ENCODE measurements at places on chromosomes 4 and X.

DNA sequence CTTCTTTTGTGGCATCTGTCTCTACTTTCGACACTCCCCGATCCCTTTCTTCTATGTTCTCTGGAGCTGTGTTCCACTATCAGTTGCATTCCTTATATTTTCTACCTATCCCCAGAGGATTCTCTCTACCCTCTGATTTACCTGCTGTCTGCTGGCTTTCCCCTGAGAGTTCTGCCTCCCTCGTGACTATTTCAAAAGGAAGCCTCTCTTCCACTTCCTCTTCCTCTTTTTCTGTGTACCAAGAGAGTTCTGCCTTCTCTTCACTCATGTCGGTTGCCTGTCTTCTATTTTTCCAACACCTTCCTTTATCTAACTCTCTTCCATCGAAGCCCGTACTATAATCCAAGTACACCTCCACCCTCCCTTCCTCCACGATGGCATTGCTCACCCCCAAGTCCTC is 631.7 kb downstream of the SMARCA1 start:
- no peak for DNase-seq

GRCh38 chr4:176277162-176277904 is 8.3 kb upstream of the ASB5 start:
- peak; percentile 2 for DNase-seq

DNA sequence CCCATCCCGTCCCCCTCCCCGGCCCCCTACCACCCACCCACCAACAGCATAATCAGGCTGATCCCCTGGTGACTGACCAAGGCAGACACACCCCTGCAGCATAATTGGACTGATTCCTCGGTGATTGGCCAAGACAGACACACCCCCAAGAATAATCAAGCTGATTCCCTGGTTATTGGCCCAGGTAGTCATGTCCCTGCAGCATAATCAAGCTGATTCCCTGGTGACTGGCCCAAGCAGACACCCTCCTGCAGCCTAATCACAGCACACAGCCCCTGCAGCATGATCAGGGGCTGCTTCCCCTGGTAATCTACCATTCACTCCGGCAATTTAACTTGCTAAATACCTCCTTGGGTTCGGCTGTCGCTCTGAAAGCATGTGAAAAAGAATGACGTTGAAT is 47.5 kb upstream of the STS start:
- no peak for DNase-seq

GRCh38 chrX:152575331-152575730 is 62.4 kb upstream of the GABRQ start:
- DNase-seq = no peak

DNA sequence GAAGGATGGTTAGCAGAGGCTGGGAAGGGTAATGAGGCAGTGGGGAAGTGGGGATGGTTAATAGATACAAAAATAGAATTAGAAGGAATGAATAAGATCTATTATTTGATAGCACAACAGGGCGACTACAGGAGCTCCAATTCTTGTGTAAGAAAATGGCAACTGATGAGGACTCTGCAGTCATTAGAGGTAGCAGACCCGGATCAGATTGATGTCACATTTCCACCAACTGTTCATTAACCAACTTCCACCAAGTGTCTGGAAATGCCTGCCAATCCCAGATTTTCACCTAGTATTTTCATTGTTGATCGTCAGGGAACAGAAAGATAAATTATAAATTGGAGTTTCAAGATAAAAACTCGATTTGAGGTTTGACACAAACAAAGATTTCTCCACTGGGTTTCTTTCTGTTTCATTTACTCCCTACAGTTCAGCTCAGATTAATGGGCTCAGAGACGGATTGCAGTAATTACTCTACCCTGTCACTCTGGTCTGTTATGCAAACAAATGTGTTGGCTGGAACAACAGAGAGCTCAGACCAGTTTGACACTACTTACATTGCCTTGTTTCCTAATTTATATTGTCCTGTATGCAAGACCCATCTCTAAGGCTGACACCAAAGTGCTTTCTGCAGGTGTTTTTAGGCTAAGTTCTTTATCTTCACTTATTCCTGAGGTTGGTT is 909.2 kb upstream of the PRKX start:
- no peak for DNase-seq

GRCh38 chr4:20444599-20445337 is 193.1 kb downstream of the SLIT2 start:
- DNase-seq = no peak

- DNase-seq = no peak
These were observed 175.0 kb upstream of the UGT8 start for GRCh38 chr4:114423582-114423981.

GRCh38 chr4:174241162-174241561 is 42.3 kb downstream of the FBXO8 start:
- no peak for DNase-seq

- peak; percentile 82 for DNase-seq
These were observed 27.3 kb upstream of the CHRNA9 start for GRCh38 chr4:40307627-40308497.

DNA sequence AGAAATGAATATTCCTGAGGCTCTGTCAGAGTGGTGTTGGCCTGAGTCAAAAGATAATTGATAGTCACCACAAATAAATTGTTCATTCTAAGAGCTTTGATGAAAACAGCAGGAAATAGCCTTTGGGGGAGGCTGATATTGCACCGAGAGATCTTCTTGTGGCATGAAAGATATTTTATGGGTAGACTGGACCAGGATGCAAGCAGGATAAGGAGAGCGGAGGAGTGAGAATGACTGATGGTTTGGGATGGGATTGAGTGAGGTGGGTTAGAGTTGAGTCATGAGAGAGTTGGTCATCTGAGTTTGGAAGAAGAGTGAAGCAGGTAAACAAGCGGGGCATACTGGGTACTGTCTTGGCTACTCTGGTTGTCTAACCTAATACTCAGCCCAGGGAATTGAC is 88.7 kb downstream of the REPS2 start:
- DNase-seq = no peak

DNA sequence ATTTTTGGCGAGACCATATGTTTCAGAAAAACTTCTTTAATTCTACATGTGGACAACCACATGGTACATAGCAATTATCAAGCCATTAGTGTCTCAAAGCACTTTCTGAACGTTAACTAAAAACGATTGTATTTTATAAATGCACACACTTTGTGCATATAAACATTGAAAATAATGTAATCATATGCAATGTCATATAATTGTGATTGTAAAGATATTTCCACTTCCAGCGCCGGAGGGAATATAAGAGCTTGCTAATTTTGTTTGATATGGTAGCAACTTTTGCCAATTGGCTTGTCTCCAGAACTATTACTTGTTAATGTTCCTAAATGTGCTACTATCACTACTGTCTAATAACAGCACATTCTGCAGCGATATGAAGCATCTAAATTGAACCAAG is 162.3 kb upstream of the SMIM31 start:
- no peak for DNase-seq

- DNase-seq = no peak
These were observed 306.1 kb downstream of the PCDH18 start for GRCh38 chr4:137226221-137226620.

Data from CD4-positive, alpha-beta T cell treated with Interleukin-6 at 100 ng/mL for 8 hours (primary cell).